ENCODE measurements at places on chromosomes 13 and 19.

DNA sequence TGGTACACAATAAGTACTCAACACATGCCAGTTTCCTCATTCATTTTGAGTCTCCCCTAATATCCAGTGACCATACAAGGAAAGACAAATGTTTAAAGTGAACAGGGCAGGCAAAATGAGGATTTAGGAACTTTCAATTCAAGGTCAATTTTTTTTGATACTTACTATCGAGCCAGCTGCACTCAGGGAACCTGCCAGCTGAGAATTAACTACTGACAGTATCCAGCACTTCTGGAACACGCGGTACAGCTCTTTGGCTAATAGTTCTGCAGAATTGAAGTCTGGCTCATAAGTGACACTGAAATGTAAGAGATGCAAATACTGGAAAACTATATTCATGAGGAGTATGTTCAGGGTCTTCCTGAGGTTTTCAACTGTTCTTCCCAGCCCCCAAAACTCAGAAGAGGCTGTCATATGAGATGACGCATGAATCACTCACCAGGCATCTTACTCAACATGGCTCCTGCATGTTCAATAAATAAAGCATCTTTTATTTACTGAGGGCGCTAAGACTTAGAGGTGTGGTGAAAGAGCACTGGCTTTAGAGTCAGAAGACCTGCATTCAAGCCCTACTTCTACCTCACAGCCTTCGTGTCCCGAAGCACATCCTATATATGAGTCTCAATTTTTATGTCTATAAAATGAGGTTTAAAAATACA is 25.6 kb downstream of the RUBCNL start:
- DNase-seq, result no peak

GRCh38 chr13:68125087-68125480 is 894.9 kb upstream of the PCDH9 start:
- DNase-seq, result no peak

- DNase-seq, result no peak
Observed at GRCh38 chr13:111398715-111399299, 78.4 kb downstream of the TEX29 start.

GRCh38 chr13:106310291-106310865 is 225.1 kb downstream of the EFNB2 start:
- DNase-seq, result no peak

DNA sequence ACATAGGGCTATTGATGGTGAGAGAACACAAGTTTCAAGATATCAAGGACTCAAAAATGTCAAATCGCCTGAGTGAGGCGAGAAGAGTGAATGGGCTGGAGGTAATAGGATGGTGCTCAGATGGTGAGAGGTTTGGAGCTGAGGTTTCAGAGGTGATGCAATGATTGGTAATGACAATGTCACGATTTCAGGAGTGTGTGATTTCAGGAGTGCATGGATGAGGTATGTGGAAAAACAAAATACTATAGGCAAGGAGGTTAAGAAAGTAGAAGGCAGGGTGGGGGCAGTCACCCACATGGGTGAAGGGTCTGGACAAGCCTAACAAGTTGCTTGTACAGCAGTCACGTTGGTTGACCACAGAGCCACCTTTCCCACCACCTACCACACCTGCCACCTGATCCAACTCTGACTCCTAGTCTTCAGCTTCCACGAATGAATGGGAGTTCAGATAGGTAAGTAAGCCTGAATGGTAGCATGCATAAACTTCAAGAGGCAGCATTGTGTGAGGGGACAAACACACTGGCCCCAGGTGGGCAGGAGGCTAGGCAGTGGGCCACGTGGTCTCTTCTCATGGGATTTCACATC is 71.5 kb downstream of the RUBCNL start:
- no peak for DNase-seq

DNA sequence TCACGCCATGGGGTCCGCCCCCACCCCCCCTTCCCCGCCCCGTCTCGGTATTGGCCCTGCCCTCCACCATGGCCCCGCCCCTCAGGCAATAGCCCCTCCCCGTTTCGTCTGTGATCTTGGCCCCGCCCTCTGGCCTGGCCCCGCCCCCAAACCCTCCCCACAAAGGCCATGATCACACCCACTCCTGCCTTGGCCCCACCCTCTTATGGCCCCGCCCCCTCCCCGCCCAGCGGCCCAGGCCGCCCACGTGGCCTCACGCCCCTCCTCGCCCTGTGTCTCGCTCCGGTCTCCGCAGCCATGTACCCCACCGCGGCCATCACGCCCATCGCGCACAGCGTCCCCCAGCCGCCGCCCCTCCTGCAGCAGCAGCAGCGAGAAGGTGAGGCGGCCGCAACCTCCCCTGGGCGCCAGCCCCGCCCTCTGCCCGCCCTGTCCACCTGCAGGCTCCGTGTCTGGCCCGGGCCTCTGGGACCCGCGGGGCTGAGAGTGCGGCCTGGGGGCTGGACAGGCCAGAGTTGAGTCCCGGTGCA is 61.3 kb downstream of the CELF5 start:
- DNase-seq, result peak; percentile 59

DNA sequence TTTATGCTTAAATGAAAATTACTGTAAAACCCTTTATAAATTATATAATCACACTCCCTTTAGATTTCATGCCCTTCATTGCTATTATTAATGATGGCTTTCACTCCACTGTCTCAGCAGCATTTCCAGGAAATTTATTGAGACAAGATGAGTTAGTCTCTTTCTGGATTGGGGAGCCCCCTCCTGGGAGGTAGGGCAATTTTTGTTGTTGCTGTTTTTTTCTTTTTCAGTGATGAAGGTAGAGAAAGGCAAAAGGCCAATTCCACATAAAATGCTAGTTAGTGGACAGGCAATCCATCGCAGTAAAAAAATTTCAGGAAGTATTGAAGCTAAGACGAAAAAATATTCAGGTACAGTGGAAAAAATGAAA is 80.2 kb downstream of the TEX26 start:
- no peak for DNase-seq

DNA sequence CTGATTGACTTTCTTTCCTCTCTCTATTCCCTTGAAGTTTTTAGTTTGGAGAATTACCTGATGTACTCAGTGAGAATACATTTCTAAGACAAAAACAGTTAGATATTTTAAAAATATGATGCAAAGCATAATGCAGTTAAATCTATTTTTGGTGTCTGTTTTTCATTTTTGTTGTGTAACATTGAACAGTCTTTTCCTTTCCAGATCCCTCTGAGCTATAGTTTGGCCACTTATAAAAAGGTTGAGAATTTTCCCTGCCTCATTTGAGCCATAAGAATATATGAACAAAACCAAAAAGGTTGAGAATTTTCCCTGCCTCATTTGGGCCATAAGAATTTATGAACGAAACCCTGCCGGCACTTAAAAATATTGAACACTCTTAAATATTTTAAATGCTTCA is 57.0 kb upstream of the IPO5 start:
- no peak for DNase-seq

DNA sequence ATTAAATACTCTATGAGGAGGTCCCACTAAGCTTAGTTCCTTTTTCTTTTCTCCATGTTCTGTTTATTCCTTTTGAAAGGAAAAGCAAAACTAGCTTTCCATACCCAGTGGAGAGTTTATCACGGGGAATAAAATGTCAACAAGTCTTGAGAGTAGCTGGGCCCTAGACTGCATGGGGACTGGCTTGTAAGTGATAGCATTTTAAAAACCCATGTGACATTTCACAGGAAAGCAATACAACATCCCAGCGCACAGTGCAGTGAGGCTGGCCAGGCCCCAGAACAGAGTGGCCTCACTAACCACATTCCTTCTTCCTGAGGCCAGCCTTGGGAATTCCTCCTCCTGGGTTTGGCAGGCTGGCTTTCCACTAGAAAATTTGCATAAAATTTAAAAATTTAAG is 149.8 kb downstream of the DLEU7 start:
- no peak for DNase-seq

- DNase-seq, result no peak
Observed at GRCh38 chr13:106513025-106513983, 22.2 kb downstream of the EFNB2 start.

DNA sequence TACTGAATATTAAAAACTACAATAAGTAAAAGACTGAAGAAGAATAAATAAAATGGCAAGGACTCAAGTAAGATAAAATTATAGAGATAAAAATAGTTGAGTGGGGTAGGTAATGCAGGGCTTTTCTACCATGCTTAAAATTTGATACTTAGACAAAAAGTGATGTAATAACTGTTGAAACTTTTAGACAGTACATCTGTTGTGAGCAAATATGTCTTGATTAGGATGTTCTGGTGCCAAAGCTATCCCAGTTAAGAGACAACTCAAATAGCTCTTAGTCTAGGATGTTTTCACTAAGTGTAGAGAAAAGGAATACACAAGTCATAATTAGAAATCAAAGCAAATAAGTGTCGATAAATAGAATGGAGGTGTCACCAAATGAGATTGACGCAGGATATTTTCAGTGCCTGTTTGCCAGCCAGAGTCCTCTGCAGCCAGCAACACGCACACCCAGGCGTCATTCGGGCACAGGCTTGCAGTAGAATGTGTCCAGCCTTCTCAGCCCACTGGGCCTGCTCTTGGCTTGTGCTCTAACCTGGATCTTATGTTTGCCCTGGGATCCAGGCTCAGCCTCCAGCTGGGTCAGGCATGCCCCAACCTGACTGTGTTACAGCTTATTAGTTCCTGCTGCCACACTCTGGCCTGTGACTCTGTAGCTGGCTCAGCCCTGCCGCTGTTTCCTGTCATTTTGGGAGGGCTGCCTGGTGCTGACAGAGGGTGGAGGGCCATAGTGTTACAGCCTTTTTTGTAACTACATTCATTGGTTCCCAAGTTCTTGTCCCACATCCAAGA is 766.2 kb downstream of the PCDH17 start:
- DNase-seq, result no peak

- DNase-seq, result peak; percentile 79
Observed at GRCh38 chr19:34217952-34218817, 36.2 kb upstream of the GARRE1 start.

- DNase-seq, result no peak
Observed at GRCh38 chr19:38701455-38702063, 42.7 kb downstream of the CAPN12 start.

GRCh38 chr19:36488846-36489117 is 579 bp downstream of the ZNF566 start:
- peak; percentile 64 for DNase-seq

- DNase-seq, result no peak
Observed at GRCh38 chr13:75102001-75102716, 379.8 kb downstream of the TBC1D4 start.

- no peak for DNase-seq
Observed at GRCh38 chr19:31505596-31505910, 156.3 kb upstream of the TSHZ3 start.

- DNase-seq, result no peak
Observed at GRCh38 chr13:52846567-52847321, 1.7 kb downstream of the PCDH8 start.

GRCh38 chr13:97561182-97561581 is 127.2 kb downstream of the RAP2A start:
- DNase-seq, result no peak
